ENCODE measurements at places on chromosomes 11 and 22.

GRCh38 chr22:38754751-38755154 lies 1.0 kb downstream of the SUN2 start:
- no peak for DNase-seq

- no peak for DNase-seq
These were observed 24.7 kb downstream of the EXT2 start for GRCh38 chr11:44120169-44120568.

DNA sequence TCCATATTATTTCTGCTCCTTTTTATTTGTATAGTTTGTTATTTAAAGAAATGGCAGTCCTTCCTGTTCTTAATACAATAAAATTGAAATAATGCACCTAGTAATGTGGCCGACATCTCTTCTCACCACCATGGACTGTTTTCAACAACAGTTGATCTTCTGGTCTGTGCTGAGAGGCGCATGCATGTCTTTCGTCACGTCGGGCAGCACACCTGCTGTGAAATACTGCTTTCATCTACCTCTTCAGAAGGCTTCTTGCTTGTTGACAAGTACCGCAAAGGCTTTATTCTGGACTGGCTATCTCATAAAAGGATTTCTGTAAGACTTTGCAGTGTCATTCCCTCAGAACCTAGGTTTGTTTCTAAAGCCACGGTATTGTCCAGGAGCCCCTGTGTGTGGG lies 13.9 kb upstream of the MYO18B start:
- no peak for DNase-seq

- no peak for DNase-seq
These were observed 1.1 kb upstream of the DDX6 start for GRCh38 chr11:118791961-118792569.

Data from GOT3 (cell line).